ENCODE measurements at places on chromosomes 3 and 15.

DNA sequence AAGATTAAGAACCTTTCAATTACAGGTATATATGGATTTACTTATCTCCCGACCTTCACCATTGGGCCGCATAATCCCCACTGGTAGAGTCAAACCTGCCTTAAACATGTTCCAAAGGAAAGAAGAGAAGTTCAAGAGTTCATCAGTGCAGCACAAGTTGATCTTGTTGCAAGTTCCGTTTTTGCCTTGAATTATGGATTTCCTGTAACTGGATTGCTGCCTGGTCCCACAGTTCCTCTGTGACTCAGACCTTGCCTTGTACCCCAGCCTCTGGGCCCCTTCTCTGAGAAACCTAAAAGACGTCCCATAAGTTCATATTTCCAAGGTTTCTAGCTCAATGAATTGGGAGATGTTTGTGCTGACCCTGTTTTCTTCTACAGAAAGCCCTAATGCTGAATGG is 112.5 kb upstream of the THBS1 start:
- no peak overlapping the region for H3K27ac ChIP-seq
- no peak overlapping the region for H3K4me3 ChIP-seq
- no peaks in the 10 kb centered on the region for H3K27me3 ChIP-seq
- H3K36me3 ChIP-seq, result no peaks in the 10 kb centered on the region
- no peaks in the 10 kb centered on the region for H3K4me1 ChIP-seq

DNA sequence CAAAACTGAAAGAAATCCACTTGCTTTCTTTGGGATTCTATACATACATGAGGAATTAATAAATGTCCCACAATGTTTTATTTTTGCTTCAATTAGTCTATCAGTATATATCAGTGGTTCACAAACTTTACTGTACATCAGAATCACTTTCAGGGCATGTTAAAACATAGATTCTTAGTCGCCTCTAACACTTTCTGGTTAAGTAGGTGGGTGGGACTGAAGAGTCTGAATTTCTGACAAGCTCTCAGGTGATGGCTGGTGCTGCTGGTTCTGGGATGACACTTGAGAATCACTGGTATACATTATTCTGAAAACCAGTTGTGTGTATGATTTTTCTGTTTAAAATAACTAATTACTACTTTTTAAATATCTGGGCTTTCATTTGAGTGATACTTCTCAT is 393.3 kb downstream of the TBC1D5 start:
- no peak for DNase-seq
- peaks cover 3% of the 10 kb centered on the region for H3K4me1 ChIP-seq
- no peak overlapping the region for H3K4me3 ChIP-seq
- peaks cover 5% of the 10 kb centered on the region for H3K27me3 ChIP-seq
- peaks cover 4% of the 10 kb centered on the region for H3K36me3 ChIP-seq

- H3K36me3 ChIP-seq, result no peaks in the 10 kb centered on the region
- H3K4me1 ChIP-seq, result peaks cover 17% of the 10 kb centered on the region
- no peak overlapping the region for H3K4me3 ChIP-seq
- H3K27me3 ChIP-seq, result peaks cover 9% of the 10 kb centered on the region
- no peak for DNase-seq
Observed at GRCh38 chr15:86608461-86609205, 529.0 kb downstream of the AGBL1 start.

GRCh38 chr3:25472731-25473130 is 44.7 kb downstream of the RARB start:
- peaks cover 23% of the 10 kb centered on the region for H3K4me1 ChIP-seq
- H3K27me3 ChIP-seq, result peaks cover 2% of the 10 kb centered on the region
- no peak overlapping the region for H3K4me3 ChIP-seq
- no peak for DNase-seq
- no peak overlapping the region for H3K27ac ChIP-seq
- no peaks in the 10 kb centered on the region for H3K36me3 ChIP-seq

- H3K27me3 ChIP-seq, result no peaks in the 10 kb centered on the region
- DNase-seq, result no peak
- H3K4me1 ChIP-seq, result no peaks in the 10 kb centered on the region
- H3K36me3 ChIP-seq, result no peaks in the 10 kb centered on the region
Observed at GRCh38 chr3:173708191-173708590, 310.6 kb downstream of the NLGN1 start.
